Immature natural killer cell (primary cell): ENCODE measurements at places on chromosomes 11 and 22.

DNA sequence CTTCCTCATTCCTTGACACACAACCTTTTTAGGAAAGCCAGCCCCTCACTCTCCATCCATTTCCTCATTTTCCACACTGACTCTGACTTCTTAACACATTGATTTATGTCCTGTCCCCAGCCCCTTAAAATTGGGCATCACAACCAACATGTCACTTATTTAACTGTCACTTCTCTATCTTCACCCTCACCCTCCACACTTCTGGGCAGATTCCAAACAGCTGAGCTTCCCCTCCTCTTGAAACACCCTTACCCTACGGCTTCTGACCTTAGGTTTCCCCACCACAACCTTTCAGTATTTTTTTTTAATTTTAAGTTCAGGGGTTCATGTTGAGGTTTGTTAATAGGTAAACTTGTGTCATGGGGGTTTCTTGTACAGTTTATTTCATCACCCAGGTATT lies 696.3 kb downstream of the DLG2 start:
- DNase-seq, result no peak

- DNase-seq, result no peak
Observed at GRCh38 chr22:49600891-49601431, 226.7 kb downstream of the BRD1 start.

DNA sequence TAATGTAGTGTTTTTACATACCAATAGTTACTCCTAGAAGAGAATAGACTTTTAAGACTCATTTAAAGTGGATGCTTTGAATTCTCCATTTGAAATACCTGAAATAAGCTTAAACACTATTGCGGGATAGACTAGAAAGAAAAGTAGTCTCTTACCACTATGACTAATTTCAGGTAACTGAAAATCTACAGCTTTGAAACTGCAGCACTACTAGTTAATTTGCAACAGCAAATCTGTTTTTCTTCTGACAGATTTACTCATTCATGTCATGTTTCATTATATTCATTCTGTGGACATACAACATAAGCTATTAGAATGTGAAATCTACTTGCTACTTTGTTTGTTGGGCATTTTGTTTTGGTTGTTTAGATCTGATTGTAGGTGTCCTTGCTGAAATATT lies 153.6 kb downstream of the MAML2 start:
- no peak for DNase-seq

GRCh38 chr11:11510939-11511338 lies 110.9 kb downstream of the GALNT18 start:
- DNase-seq, result no peak

- DNase-seq, result no peak
Observed at GRCh38 chr11:94271885-94272372, 32.5 kb upstream of the IZUMO1R start.

DNA sequence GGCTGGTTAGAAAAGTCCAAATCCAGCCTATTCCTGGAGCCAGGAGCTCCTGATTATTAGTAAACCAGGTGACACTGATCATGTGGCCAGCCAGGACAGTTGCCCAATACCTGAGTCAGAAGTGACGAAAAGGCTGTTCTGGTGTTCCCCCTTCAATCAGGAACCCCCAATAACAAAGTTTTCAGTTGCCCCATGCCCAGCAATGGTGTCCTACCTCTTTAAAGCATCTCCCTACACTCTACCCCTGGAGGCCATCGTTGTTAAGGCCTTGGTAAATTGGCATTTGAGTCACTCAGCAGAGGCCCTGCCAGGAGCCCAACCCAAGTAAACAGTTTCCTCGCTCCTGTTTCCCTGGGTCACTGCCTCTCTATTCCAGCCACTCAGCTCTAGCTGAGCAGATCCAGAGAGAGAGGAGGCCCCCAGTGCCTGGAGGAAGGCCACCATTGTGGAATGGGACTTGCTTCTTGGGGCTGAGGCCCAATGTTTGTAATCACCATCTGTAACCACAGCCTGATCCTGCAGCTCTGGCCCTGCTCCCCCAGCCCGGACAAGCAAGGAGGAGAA lies 25.0 kb downstream of the ARHGAP1 start:
- DNase-seq, result no peak

DNA sequence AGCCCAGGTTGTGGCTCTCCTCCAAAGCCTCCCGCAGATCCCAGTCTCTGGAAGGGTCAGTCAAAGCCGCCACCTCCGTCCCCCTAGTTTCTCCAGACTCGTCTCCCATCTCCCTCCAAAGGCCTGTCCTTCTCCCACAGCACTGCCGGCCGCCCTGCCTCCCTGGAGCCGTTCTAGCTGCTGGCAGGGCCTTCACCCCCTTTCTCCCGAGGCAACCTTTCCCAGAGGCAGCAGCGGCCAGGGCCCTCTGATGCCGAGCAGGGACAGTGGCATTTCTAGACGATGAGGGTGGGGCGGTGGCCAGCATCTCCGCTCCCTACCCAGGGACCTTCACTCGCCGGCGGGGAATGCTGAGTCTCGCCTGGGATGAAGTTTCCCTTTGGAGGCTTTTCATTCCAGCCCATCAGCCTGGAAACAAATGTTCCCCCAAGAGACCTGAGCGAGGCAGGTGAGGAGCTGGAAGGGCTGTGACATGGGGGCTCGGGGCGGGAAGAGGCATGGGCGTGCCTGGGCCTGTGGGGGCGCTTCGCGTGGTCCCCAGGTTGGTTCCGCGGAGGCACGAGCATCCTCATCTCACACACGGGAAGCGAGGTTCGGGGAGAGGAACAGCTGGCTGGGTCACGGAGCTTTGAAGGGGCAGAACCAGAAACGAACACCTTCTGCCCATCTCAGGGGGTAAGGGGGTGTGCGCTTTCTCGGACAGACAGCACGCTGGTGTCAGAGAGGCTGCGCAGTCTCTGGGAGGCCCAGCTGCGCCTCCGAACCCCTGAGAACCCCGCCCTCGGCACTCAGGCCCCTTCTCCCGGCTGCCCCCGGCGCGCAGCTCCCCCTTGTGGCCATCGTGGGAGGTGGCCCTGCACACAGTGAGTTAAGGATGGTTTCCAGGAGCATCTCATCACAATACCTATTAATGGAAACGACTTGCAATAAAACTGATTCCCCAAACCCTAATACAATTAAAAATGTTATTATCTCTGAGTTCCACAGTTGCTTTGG lies 18.1 kb upstream of the KLHL35 start:
- DNase-seq, result no peak

- DNase-seq, result no peak
Observed at GRCh38 chr11:133925756-133926155, 31.0 kb downstream of the IGSF9B start.

GRCh38 chr11:34313099-34313517 lies 44.7 kb downstream of the ABTB2 start:
- no peak for DNase-seq

DNA sequence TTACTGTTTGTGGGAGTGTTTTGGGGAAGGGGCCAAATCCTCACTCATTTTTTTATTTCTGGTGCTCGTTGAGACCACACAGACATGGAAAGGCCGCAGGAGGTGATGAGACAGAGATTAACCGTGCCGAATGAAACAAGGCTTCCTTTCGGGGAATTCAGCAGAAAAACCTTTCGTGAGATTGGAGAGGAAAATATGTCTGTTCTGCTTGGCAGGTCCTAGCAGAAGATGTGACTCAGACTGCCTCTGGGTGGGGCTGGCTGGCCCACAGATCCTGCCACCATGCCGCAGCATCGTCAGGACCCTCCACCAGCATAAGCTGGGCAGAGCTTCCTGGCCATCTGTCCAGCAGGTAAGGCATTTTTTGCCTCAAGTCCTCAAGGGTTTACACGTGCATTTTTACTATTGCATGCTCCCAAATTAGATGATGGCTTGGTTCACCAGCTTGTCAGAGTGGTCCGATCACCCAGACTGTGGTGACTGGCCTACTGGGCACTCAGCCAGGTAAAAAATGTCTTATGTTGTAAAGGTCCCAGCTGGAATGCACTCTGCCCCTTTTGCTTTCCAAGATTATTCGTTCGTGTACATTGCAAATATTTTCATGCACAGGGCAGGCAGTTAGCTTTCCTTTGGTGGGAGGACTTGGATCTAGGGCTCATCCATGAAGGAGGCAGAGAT lies 1.5 kb downstream of the DDB2 start:
- DNase-seq, result peak; percentile 19

DNA sequence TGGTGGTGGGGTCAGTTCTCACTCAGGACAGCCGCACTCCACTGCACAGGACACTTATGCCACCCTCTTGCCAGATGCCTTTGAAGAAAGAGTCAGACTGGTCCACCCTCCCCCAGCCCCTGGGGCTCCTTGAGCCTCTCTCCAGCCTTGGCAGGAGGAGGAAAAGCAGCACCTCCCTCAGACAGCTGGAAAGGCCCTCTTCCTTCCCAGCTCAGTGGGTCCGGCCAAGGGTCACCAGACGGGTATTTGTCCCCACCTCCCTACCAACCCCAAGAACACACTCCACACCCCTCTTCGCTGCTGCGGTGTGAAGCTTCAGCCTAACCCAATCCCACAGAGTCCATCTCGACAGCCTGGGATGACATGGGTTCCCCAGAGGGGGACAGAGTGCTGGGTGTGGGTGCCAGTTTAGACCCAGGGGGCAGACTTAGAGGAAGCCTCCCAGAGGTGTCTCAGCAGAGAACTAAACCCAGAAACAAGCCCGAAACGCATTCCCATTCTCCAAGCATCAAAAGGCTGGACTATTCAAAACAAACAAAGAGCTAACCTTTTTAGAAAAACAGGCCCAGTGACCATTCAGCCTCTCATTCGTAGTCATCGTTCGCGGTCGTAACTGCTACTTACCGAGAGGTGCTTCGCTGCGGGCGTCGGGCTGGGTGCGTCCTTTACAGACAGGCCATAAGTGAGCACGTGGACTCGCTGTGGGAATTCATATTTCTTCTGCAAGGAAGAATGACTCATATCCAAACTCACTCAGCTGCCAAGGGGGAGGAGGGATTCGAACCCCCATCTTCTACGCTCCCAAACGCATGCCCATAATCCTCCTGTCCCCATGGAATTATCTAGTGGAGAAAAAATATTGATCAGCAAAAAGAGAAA lies 57.5 kb upstream of the ANO1 start:
- DNase-seq, result no peak

DNA sequence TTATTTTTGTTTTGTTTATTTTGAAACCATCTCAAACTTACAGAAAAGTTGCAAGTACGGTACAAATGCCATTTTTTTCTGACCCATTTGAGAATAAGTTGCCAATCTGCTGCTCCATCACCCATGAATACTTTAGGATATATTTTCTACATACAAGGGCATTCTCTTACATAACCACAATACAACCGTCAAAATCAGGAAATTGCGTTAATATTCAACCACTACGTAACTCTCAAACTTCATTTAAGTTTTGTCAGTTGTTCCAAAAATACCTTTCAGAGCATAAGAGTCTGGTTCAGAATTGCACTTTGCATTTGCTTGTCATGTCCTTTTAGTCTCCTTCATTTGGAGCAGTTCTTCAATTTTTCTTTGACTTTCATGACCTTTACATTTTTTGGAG lies 194.3 kb upstream of the BDNF start:
- no peak for DNase-seq

GRCh38 chr11:42802201-42802899 lies 509.4 kb upstream of the API5 start:
- no peak for DNase-seq

GRCh38 chr11:57514538-57515331 lies 767 bp downstream of the SLC43A1 start:
- peak; percentile 60 for DNase-seq

- no peak for DNase-seq
Observed at GRCh38 chr11:16239141-16240105, 116.9 kb downstream of the SOX6 start.

DNA sequence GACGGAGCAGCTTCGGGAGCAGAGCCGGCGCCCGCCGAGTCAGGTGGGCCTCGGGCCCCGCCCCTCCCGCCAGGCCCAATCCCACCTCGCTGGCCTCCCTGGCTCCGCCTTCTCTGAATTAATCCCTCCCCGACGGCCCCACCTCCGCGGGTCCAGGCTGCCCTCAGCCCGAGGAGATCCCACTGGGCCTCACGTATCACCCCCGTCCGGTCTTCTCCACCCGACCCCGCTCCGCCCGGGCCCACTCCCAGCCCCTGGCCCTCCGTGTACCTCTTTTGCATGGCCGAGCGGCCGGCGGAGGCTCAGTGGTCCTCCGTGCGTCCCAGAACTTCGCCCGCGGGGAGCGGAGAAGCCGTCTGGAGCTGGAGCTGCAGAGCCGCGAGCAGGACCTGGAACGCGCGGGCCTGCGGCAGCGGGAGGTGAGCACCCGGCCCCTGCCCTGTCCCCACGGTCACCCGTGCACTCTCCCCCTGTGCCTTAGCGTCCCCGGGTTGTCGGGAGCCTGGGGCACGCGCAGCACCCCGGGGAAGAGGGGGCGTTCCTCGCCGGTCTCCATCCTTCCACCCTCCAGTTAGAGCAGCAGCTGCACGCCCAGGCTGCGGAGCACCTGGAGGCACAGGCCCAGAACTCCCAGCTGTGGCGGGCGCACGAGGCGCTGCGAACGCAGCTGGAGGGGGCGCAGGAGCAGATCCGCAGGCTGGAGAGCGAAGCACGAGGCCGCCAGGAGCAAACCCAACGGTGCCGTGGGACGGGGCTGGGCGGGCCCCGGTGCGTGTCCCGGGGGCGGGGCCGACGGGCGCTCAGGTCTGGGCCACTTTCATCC lies 2.2 kb upstream of the CD151 start:
- peak; percentile 54 for DNase-seq

DNA sequence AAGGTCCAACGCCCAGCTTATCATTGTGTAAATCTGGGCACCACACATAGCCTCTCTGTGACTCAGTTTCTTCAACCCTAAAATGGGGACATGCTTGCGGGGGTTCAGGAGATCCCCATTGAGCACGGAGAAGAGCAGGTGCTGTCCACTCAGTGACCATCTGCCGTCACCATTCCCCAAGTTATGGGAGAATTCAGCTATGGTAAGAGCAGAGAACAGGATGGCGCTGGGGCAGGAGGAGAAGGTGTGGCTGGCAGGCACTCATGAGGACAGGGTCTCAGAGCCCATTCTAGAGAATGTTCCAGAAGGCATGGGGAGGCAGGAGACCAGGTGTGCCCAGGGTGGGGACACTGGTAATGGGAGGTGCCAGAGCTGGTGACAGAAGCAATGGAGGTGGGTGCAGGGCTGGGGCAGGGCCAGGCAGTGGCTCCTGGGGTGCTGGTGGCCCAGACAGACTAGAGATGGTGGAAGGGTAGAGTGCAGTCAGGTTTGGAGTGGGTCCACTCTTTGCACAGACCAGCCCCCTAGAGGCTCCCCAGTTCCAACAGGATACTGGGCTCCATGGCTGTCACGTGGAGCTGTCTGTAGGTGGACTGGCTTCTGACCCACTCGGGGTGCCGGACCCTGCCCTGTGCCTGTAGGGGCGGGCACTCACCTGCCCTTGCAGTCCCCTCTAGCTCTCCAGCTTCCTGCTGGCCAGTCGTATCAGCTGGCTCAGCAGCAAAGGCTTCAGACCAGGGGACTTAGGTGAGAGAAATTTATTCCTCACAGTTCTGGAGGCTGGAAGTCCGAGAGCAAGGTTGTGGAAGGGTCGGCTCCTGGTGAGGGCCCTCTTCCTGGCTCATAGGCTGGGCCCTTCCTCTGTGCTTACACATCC lies 84.7 kb downstream of the CDKN1C start:
- no peak for DNase-seq

GRCh38 chr11:61554172-61554988 lies 26.5 kb downstream of the SYT7 start:
- DNase-seq, result no peak

- DNase-seq, result no peak
Observed at GRCh38 chr11:41449483-41450050, 9.9 kb downstream of the LRRC4C start.

GRCh38 chr11:65355013-65355775 lies 643 bp downstream of the TIGD3 start:
- DNase-seq, result peak; percentile 28

- DNase-seq, result no peak
Observed at GRCh38 chr11:12169822-12170221, 59.4 kb downstream of the MICAL2 start.

GRCh38 chr11:60370811-60371298 lies 7.5 kb upstream of the MS4A7 start:
- DNase-seq, result no peak
